CD8-positive, alpha-beta memory T cell (primary cell): ENCODE measurements at places on chromosomes 1 and 21. TPM values are rescaled to one million over a fixed set of nuclear protein-coding genes. Genes with fewer than 3 reads are reported as not detected.

DNA sequence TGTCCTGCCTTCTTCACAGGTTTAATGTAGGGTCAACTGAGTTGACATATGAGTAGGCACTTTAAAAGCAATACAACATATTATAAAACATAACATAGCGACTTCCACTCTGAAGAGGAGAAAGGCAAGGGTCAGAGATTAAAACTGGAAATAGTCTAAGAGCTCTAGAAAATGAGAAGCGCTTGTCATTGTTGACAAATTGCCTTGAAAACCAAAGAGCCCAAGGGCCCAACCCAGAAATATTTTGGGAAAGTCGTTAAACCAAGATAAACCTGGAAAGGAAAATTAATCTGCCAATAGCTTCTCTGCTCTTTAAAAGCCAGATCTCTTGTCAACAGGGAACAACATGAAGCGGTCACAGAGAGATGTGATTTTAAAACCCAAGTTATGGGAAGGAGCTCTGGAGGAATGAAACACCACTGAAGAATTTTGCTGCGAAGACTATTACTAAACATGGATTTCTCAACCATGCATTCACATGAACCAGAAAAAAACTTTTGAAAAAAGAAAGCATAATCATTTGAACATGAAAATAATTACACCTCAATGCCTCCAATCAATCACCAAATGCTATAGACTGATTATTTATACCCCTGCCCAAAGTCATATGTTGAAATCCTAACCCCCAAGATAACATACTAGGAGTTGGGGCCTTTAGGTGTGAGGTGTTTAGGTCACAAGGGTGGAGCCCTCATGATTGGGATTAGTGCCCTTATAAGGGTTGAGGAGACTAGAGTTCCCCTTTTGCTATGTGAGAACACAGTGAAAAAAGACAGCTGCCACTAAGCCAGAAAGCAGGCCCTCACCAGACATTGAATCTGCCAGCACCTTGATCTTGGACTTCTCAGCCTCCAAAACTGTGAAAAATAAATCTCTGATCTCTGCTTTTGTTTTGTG, 33.0 kb upstream of the MTF1 start:
- no peak overlapping the region for H3K4me3 ChIP-seq
- peaks cover 15% of the 10 kb centered on the region for H3K36me3 ChIP-seq
- no peak for DNase-seq
- no peaks in the 10 kb centered on the region for H3K27me3 ChIP-seq

- H3K4me3 ChIP-seq: peak overlapping the region; percentile 58
- peak overlapping the region; percentile 53 for H3K27ac ChIP-seq
- peaks cover 25% of the 10 kb centered on the region for H3K4me1 ChIP-seq
- H3K27me3 ChIP-seq: no peaks in the 10 kb centered on the region
- DNase-seq: peak; percentile 17
Observed at GRCh38 chr1:39105841-39106765, 80.0 kb downstream of the NDUFS5 start.

DNA sequence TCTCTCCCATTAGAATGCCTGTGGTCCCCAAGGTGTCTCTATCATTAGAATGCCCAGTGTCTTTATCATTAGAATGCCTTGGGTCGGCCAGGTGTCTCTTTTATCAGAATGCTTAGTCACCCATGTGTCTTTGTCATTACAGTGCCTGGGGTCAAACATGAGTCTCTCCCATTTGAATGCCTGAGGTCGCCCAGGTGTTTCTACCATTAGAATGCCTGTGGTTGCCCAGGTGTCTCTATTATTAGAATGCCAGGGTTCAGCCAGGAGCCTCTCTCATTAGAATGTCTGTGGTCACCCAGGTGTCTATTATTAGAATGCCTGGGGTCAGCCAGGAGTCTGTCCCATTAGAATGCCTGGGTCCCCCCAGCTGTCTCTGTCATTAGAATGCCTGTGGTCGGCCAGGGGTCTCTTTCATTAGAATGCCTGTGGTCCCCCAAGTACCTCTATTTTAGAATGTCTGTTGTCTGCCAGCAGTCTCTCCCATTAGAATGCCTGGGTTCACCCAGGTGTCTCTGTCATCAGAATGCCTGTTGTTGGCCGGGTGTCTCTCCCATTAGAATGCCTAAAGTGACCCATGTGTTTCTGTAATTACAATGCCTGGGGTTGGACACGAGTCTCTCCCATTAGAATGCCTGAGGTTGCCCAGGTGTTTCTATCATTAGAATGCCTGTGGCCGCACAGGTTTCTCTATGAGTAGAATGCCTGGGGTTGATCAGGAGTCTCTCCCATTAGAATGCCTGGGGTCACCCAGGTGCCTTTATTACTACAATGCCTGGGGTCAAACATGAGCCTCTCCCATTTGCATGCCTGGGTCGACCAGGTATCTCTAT, 57.1 kb downstream of the RNF187 start:
- H3K4me3 ChIP-seq: no peak overlapping the region
- H3K27ac ChIP-seq: no peak overlapping the region
- H3K4me1 ChIP-seq: no peaks in the 10 kb centered on the region
- no peak for DNase-seq

DNA sequence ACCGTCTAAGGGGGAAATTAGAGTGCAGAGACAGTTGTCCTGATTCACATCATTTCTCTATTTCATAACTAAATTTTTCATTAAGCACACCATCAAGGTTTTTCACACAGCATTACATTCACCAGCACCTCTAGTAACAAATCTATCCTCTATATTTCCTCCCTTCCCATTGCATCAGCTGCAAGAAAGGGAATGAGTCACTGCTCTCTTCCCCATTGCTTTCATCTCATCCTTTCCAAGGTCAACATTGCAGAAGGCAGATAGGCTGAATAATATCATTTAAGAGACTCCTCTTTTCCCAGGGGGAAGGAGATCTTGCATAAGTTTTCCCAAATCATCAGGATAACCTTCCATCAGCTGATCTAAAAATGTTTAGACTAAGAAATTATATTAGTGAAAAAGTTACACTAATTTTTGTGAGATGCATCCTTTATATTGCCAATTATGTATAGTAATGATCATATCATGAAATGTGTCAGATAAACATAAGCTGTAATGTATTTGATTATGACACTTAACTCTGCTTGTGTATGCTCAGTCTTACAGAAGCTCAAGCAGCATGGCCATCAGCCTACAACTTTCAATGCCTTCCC, 4.3 kb downstream of the INTS7 start:
- no peak for DNase-seq
- H3K4me3 ChIP-seq: no peak overlapping the region
- H3K27me3 ChIP-seq: no peaks in the 10 kb centered on the region
- no peak overlapping the region for H3K27ac ChIP-seq
- H3K4me1 ChIP-seq: peaks cover 19% of the 10 kb centered on the region
- H3K36me3 ChIP-seq: no peaks in the 10 kb centered on the region

DNA sequence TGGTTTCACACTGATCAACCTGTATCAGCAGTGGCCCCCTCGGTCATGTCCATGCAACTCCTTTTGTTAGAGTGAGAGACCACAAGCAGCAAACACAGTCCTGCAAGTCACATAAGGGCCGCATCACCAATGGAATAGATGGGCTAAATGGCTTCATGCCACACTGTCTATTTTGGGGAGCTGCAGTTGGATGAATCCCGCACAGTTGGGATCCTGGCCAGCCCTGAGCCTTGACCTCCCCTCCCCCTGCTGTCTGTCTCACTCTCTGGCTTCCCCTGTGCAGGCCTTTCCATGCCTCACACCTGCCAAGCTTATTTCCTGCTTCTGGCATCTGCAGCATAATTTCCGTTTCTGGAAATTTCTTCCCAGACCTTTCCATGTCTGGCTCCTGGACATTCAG, 57.0 kb downstream of the CNIH3 start:
- H3K27me3 ChIP-seq: no peaks in the 10 kb centered on the region
- no peak overlapping the region for H3K4me3 ChIP-seq
- H3K36me3 ChIP-seq: no peaks in the 10 kb centered on the region
- H3K4me1 ChIP-seq: no peaks in the 10 kb centered on the region
- DNase-seq: no peak

- H3K4me1 ChIP-seq: no peaks in the 10 kb centered on the region
- H3K27ac ChIP-seq: no peak overlapping the region
- H3K36me3 ChIP-seq: no peaks in the 10 kb centered on the region
- no peaks in the 10 kb centered on the region for H3K27me3 ChIP-seq
- no peak overlapping the region for H3K4me3 ChIP-seq
- no peak for DNase-seq
Observed at GRCh38 chr1:117780687-117781475, 148.5 kb downstream of the GDAP2 start.

- H3K27ac ChIP-seq: no peak overlapping the region
- no peak for DNase-seq
- no peak overlapping the region for H3K4me3 ChIP-seq
- H3K4me1 ChIP-seq: no peaks in the 10 kb centered on the region
- H3K36me3 ChIP-seq: no peaks in the 10 kb centered on the region
- H3K27me3 ChIP-seq: no peaks in the 10 kb centered on the region
Observed at GRCh38 chr1:106954661-106955229, 101.7 kb upstream of the PRMT6 start.

DNA sequence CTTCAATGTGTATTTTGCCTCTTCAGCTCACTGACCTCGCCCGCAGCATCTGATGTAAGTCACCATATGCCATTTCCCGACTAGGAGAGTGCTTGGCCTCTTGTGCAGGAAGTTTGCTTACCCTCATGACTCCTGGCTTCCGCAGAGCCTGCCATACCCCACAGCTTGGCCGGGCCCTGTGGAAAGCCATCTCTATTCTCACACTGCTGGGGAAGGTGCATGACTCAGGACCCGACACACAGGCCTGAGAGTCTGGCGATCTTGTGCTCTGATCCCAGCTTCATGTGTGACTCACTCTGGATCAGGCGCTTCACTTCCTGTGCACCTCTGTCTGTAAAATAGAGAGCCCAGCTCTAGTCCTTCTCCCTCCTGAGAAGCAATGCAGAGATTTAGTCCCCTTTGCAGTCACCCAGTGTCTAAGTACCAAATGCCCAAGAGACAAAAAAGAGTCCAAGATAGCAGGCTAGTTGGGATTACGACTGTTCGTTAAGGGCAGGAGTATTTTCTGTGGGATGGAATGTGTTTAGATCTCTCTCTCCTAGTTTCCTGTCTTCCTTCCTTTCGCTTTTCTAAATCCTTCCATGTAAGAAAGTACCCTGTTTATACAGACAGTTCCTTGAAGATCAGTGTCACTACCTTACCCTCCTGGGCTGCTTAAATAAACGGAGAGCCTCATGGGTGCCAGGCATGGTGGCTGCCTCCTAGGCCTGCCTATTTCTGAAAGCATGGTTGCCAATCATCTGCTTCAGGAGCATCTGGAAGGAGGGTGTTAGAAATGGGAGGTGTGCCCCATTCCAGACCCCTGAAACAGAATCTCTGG, 62.8 kb upstream of the KIF26B start:
- no peak overlapping the region for H3K27ac ChIP-seq
- no peaks in the 10 kb centered on the region for H3K36me3 ChIP-seq
- H3K4me1 ChIP-seq: no peaks in the 10 kb centered on the region
- H3K4me3 ChIP-seq: no peak overlapping the region

DNA sequence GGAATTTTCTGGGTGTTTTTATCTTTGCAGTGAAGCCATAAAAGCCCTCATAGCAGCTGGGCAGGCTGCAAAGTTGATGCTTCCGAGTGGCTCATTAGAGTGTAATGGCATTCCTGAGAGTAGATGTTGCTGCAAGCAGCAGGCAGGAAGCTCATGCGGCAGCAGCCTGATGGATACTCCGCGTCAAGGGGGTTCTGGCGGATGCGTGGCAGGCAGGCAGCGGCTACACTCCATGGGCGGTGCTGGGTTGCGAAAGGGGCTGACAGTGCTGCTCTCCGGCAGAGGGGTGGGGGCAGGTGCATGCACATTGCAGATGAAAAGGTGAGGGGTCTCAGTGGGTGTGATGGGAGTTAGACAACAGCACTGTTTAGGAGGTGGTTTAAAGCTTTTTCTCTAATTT, 93.2 kb upstream of the AJAP1 start:
- H3K36me3 ChIP-seq: no peaks in the 10 kb centered on the region
- no peak overlapping the region for H3K4me3 ChIP-seq
- H3K27me3 ChIP-seq: no peaks in the 10 kb centered on the region
- DNase-seq: no peak

DNA sequence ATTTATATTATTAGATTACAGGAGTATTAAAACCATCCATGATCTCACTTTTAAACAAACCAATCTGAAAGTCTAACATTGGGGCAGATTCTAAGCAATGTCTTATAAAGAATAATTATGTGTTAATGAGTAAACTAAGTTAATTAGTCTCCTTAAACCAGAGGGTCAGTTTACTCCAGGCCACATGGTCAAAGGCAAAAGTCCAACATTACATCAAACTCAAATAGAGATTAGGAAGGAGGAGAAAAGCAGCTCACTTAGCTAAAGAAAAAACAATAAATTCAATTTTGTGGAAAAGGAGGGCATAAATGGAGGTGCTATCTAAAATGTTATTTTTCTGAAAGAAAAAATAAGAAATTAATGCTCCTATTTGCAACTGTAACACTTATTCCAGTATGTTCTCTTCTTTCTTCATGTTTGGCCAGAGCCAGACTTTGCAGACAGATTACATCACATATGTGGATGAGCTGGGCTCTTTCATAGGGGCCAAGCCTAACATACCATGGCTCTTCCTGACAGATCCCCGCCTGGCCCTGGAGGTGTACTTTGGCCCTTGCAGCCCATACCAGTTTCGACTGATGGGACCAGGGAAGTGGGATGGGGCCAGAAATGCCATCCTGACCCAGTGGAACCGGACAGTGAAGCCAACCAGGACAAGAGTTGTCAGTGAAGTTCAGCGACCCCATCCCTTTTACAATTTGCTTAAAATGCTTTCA, 24.3 kb upstream of the FMO2 start:
- no peak overlapping the region for H3K27ac ChIP-seq
- H3K36me3 ChIP-seq: no peaks in the 10 kb centered on the region
- no peaks in the 10 kb centered on the region for H3K4me1 ChIP-seq
- H3K27me3 ChIP-seq: no peaks in the 10 kb centered on the region
- no peak overlapping the region for H3K4me3 ChIP-seq

DNA sequence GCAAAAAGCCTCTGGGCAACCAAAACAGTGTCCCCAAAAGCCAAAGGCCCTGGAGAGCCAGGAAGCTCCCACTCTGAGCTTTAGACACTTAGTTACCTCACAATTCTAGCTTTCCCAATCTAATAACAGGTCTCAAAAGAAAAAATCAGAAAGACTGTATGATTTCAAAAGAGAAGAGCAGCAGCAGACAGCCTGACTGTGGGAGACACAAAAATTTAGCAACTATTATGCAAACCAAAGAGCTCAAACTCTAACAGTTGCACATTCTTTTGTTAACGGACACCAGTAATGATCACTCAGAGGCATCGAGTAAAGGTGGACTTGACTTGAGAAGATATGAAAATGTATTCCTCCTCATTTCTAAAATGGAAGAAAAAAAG, 160.1 kb downstream of the SLC45A1 start:
- no peak overlapping the region for H3K4me3 ChIP-seq
- H3K36me3 ChIP-seq: no peaks in the 10 kb centered on the region

GRCh38 chr1:78715181-78715661, 65.6 kb downstream of the IFI44 start:
- H3K36me3 ChIP-seq: no peaks in the 10 kb centered on the region
- no peaks in the 10 kb centered on the region for H3K27me3 ChIP-seq
- no peaks in the 10 kb centered on the region for H3K4me1 ChIP-seq
- H3K4me3 ChIP-seq: no peak overlapping the region
- H3K27ac ChIP-seq: no peak overlapping the region

- no peak overlapping the region for H3K4me3 ChIP-seq
- no peak overlapping the region for H3K27ac ChIP-seq
- H3K36me3 ChIP-seq: no peaks in the 10 kb centered on the region
- no peaks in the 10 kb centered on the region for H3K4me1 ChIP-seq
Observed at GRCh38 chr21:39047046-39047445, 136.2 kb downstream of the PSMG1 start.

NME7 gene
- total RNA-seq: 21.7 TPM
